ENCODE measurements at places on chromosomes 7 and 10. TPM values are rescaled to one million over a fixed set of nuclear protein-coding genes. Genes with fewer than 3 reads are reported as not detected.

DNA sequence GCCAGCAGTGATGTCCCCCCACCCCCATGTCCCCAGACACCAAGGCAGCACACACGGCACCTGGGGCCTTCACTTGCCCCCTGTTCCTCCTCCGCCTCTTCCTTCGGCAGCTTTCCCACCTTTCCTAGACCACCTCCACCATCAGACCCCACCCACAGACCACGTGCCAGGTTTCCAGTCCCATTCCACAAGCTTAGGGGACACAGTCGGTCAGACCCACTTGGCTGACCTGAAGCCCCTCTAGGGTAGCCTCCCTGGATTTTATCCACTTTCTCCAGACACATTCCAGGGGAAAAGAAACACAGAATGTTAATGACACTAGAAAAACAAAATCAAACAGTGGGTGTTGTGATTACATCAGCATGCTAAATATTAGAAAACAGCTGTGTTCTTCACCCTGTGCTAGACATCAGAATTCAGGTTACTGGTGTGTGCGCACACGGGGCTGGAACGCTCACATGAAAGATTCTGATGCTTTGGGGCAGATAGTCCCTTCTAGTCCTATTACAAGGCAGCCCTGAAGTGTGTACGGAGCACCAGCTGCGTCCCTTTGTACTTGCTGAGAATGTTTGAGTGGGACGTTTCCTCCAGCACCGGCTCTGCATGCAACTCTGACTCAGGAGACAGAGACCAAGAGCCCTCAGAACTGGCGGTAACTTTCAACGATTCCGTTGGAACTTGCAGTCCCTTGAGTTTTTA is 75.5 kb upstream of the PPP2R2D start:
- DNase-seq, result peak; percentile 46

AOAH gene
- total RNA-seq, result 3.3 TPM

DNA sequence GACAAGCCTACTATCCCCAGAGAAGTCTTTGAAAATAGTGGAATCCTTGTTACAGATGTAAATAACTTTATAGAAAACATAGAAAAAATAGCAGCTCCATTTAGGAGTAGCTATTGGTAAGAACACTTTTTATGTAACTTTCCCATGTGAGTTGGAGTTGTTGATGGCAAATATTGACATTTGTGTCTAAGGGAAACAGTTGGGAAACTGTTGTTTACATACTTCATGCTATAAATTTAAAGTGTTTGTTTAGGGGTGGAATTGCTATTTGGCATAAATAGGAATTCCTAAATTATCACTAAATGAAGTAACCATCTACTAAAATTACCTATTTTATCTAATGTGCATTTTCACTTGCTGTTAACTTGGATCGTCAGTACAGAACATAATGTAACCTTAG is 50.7 kb downstream of the GDI2 start:
- DNase-seq, result no peak

GIMAP8 gene
- 4.4 TPM for total RNA-seq
